GM03348 (cell line): ENCODE measurements at places on chromosomes 3 and 15.

- DNase-seq: peak; percentile 77
These were observed 176.8 kb downstream of the ABHD5 start for GRCh38 chr3:43867436-43868072.

GRCh38 chr3:40309925-40310695 is 603 bp downstream of the EIF1B start:
- peak; percentile 53 for DNase-seq

DNA sequence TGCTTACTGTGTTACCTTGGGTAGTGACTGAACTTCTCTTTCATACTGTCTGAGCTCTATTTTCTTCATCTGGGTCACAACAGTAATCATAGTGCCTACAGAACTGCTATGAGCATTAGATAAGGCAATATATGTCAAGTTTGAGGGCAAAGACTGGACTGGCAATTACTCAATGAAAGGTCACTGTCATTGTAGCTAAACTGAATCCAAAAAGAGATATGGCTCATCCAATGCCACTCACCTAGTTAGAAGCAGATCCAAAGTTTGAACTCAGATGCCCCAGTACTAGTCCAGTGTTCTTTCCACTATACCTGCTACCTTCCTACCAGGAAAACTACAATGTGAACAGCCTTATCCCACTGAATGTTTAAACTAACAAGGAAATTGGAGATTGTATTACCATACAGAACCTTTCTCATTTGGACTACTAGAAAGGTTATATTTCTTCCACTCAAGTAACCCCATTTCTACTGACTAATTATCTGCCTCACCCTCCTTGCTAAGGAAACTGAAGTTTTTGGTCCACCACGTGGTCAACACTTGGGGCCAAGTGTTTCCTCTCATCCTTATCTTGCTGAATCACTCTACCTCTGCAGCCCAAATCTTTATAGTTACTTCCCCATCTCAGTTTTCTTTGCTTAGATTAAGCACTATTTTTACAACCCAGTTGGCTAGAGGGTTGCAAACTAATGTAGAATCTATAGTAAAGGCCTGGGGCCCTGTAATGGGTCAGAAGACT is 202.3 kb upstream of the LPP start:
- no peak for DNase-seq

GRCh38 chr15:74608786-74609185 is 6.8 kb upstream of the CLK3 start:
- no peak for DNase-seq

- DNase-seq: peak; percentile 86
These were observed 67.4 kb downstream of the MYLK start for GRCh38 chr3:123816673-123817207.

GRCh38 chr3:127718916-127719290 is 46.2 kb downstream of the ABTB1 start:
- DNase-seq: no peak

DNA sequence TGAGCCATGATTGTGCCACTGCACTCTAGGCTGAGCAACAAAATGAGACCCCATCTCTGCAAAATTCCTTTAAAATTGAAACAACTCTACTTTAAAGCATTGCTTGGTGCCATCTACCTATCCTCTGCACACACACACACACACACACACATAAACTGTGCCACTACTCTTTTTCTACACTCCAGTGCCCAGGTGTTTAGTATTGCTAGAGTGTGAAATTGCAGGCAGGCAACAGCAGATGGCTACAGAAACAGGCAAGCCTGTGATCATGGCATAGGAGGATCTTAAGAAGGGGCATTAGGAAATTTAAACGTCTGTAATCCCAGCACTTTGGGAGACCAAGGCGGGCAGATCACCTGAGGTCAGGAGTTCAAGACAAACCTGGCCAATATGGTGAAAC is 39.0 kb downstream of the SIDT1 start:
- no peak for DNase-seq

GRCh38 chr15:93088200-93088980 is 621 bp downstream of the RGMA start:
- peak; percentile 57 for DNase-seq

GRCh38 chr15:41622901-41623300 is 37.3 kb upstream of the MGA start:
- no peak for DNase-seq

DNA sequence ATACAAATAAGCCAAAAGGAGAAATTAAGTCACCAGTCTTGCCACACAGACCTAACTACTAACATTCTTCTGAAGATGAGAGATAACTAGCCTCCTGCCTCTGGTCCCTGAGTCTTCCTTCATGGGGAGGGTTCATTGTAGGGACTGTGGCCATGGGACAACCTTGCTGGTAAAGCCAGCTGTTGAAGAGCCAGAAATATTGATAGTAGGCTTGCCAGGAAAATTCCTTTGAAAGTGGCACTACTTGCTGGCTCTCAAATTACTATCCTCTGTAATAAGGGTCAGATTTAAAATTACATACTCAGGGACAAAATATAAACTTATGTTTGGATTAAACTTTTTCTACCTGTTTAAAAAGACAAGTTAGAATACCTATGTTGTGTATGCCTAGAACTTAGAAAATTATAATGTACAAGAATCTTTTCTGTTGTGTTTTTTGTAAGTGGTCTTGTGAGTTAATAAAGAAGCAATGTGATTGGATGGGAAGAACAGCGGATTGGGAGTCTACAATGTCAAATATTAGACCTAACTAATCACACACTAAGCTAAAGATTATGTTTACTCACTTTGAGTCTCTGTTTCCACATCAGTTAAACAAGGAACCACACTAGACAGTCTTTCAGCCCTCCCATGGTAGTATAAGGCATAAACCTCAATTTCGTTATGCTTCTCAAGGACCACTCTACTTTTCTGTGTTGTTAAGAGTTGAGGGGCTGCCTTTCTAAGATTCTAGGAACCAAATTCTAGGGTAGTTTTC is 60.0 kb upstream of the TRIM71 start:
- no peak for DNase-seq

- DNase-seq: no peak
These were observed 99.6 kb upstream of the ETV5 start for GRCh38 chr3:186208296-186208989.

GRCh38 chr3:191889756-191890155 is 428.8 kb downstream of the PYDC2 start:
- DNase-seq: no peak

- no peak for DNase-seq
These were observed 338.2 kb downstream of the ERC2 start for GRCh38 chr3:56130036-56130435.

- DNase-seq: peak; percentile 78
These were observed 27.2 kb downstream of the LRRC2 start for GRCh38 chr3:46538803-46539442.

- DNase-seq: no peak
These were observed 92.2 kb upstream of the ALCAM start for GRCh38 chr3:105274536-105274935.

DNA sequence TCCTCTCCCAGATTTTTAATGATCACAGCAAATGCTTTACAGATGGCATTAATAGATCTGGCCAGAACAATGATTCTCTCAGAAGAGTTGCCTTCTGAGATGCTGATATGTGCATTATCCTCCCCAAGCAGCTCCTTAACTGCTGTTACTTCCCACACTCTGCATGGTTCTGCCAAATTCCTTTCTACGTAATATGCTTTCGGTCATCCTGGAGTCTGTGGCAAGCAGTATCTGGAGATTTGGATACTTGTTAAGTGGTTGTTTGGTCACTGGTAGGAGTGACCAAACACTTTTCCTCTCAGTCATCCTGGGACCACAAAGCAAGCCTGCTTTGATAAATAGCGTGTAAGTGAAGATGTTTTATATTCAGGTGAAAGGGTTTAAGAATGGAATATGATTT is 71.1 kb upstream of the CCNL1 start:
- peak; percentile 57 for DNase-seq

GRCh38 chr3:152126260-152126659 is 142.5 kb upstream of the MBNL1 start:
- DNase-seq: peak; percentile 8

DNA sequence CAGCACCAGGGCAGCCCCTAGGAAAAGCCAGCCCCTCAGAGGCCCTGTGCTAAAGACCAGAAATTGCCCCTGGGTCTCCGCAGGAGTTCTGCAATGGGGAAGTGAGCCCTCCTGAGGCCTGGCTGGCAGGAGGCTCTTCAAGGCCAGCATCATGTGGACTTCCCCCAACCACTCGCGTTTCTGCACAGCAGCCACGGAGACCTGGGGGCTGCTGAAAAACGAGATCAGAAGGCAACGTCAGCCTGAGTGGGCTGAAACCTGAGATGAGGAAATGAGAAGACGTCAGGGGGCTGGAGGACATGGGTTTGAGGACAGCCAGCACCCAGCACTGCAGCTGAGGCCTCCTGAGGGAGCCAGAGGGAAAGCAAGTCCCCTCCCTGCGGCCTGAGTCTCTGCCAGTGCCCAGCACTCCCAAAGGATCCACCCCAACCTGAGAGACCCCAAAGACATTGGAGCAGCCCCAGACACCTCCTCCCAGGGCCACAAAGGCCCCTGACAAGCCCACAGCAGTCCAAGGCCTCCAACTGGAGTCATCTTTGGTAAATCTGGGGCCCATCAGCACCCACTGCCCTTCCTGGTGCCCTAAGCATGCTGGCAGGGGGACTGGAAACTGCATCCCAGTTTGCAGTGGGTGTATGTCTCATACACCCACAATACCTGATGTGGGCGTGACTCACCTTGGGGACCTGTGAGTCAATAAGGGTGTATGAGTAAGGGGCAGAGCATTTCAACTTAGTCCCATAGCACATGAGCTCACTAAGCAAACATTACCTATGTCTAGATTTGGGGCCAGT is 29.2 kb upstream of the CYP11A1 start:
- DNase-seq: peak; percentile 43

DNA sequence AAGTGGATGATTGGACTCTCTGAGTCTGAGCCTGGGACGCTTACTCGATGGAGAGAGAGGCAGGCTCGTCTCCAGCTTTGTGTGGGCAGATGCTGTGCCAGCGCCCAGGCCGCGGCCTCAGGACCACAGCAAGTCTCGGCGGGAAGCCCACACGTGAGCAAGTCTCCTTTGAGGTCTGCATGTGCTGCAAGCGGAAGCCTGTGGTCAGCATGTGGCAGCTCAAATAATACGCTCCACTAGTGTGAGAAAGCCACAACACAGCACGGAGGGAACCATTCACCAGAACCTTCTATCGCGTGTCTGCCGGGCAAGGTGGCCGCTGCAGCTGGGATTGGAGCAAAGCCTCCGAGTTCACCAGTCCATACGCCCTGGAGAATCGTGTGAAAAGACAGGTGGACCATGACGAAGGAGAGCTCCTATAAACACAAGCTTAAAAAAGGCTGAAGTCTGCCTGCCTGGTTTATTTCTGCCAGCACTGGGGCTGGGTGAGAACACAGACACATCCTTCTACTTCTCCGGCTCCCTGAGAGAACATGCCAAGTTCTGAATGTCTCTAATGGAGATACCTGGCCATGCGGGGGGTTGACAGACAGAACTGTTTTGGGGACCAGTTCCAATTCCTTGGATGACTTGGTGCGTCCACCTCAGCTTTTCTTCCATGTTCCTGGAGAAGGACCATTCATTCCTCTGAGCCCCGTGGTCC is 82.0 kb upstream of the LRIG1 start:
- DNase-seq: peak; percentile 37

DNA sequence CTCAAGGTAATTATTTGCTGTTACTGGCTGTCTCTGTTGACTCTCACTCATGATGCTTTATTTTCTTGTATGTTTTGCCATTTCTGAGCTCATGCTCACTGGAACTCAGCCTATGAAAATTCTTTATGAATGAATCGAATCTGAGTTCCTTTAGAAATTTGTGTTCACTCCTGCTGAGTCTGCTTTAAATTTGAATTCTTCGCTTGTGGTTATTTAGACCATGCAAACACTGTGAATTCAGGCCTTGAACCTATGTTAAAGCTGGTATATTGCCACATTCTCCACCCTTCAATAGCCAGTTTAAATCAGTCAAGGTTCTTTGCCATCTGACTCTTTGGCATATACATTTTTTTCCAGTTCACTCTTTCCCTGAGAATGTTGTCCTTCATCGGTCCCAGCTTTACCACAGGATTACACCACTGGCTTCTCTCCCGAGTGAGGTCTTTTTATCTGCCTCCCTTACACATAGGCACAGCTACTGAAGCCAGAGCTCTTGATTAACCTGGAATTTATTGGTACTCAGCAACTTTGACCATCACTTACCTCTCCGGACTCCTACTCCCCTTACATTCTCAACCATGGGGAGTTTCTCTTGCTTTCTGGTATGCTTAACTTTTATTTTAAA is 400.6 kb downstream of the VPS13C start:
- peak; percentile 39 for DNase-seq

DNA sequence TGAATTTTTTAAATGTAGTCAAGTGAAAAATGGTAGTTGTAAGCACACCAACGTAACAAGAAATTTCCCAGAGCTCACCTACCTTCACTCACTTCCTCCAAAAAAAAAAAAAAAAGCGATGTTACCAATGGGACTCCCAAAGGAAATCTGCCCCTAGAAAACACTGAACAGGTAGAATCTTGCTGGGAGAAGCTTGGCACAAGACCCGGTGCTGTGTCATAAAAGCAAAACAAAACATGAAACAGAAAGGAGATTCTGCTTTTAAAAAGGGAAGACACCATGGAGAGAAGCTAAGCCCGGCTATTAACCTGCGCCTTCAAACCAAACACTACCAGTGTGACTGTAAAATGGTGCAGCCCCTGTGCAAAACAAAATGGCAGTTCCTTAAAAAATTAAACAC is 40.5 kb downstream of the PGPEP1L start:
- DNase-seq: no peak

DNA sequence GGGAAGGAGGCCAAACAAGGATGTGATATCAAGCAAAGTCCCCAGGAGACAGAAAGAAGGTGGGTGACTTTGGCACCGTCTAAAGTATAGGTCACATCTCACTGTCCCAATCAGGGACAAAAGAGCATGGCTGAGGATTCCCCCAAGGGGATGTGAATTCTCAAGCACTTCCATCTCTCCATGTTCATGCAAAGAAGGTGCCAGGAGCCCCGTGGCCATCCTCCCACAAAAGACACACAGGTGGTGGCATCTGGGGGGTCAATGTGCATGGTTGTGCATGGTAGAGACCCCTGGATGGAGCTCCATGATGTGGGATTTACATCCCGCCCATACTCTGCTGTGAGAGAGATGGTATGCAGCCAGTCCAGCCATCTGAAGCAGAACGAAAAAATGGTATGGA is 145.7 kb upstream of the CTDSPL start:
- DNase-seq: no peak

DNA sequence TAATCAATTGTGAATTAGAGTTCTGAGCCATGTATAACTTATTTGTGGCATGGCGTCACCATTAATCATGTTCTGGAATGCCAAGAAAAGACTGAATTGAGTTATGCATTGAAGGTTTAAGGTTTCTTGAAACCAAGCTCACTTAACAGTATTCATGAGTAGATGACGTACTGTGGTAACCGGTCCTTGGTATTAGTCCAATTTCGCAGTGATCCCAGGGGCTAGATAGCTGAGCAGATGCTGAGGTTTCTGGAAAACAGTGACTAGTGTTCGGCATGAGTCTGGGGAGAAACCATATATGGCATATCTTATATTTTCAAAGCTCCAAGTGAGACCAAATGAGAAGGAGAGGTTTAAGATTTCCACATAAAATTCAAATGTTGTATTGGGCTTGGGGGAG is 218.3 kb upstream of the LYSMD4 start:
- no peak for DNase-seq

GRCh38 chr15:63600001-63600615 is 2.9 kb downstream of the FBXL22 start:
- DNase-seq: peak; percentile 28
